ENCODE measurements at places on chromosomes 7 and 10.

DNA sequence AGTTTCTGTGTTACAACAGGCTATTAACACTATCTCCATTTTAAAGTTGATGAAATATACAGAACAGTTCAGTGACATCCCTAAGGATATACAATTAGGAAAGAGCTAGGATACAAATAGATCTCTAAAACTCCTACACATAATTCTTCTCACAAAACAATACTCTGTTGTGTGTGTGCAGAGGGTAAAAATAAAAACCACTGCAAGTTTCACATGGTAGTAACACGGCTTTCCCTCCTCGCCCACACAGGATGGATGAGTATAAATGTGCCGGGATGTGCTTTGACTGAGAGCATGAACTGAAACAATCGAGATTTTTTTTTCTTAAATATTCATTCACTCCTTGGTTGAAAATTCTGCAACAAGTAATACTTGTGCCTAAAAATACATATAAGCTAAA lies 131.5 kb upstream of the C1QL3 start:
- no peak for DNase-seq

DNA sequence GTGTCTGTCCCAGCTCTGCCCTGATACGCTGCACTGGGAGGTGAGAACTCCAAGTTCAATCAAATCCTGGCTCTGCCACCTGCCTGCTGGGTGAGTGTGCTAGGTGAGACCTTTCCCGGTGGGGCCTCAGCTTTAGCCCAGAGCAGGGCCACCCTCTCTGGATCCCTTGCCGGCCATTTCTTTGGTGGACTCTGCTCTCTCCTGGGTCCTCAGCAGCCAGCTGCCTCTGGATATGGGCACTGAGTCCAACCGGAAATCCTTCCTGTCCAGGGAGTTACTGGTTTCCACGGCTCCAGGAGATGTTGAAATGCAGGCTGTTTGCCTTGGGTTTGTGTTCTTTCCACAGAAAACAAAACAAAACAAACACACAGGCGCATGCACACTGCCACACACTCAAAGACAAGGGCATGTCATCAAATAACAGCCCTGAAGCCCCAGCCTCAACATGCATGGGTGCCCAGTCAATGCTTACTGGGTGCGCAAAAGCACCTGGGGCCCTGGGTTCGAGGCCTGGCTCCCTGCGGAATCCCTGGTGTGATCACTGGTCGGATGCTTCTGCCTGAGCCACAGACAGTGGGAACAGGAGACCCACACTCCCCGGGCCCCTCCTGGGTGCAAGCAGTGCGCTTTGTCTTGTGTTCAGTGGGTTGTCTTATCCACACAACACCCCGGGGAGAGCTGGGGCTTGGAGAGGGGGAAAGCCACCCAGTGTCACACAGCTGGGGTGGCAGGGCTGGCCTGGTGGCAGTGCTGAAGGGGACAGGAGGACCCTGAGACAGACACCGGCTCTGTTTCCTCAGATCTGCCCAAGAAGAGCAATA lies 33.1 kb downstream of the PPIF start:
- no peak for DNase-seq

DNA sequence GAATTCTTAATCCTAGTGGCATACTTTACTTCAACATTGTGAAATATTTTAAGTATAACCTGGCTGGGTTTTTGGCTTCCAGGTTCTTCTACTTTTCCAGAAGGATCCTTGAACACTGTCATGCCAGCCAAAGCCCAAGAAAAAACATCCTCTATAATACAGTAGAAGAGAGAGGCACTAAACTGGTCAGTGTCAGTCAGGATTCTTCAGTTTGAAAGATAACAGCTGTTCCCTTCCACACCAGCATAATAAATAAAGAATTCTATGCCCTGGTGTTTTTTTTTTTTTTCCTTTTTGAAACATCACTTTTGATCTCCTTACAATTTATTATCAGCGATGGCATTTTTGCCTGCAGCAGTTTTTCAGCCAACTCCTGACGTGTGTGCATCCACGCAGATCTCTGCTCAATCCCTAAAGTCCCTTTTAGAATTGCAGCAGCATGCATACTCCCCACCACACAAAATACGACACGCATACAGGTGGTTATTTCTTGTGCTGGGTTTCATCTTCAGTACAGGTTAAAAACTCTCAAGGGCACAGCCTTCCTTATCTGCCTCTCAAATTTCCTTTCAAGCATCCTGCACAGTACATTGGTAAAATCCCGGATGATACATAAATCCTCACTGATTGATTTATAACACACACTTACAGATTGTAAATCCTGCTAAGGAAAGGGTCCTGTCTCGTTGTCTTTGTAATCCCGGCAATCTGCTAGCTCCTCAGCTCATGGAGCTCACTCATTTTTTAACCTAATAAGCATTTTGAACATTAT lies 100.2 kb downstream of the TPK1 start:
- no peak for DNase-seq

- DNase-seq, result no peak
These were observed 286.4 kb upstream of the HGF start for GRCh38 chr7:82056282-82056681.

- DNase-seq, result peak; percentile 58
These were observed 97.2 kb upstream of the GNA12 start for GRCh38 chr7:2941216-2941859.

GRCh38 chr7:35988818-35989217 lies 164.2 kb upstream of the EEPD1 start:
- DNase-seq, result no peak

- DNase-seq, result no peak
These were observed 901.7 kb downstream of the KCNMA1 start for GRCh38 chr10:76735866-76736265.

DNA sequence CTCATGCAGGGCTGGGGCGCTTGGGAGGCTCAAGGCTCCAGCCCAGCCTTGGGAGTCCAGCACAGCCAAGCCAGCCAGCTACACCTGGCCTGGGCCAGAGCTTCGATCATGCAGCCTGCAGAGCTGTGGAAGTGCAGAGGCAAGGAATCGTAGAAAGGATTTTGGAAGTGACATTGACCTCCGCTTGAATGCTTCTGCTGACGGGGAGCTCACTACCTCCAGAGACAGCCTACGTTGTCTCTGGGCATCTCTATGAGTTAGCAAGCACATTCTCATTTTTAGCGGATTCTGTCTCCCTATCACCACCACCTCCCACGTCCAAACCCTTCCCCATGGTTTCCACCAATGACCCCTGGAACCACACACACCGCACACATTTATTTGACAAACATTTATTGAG lies 88.5 kb downstream of the MICALL2 start:
- DNase-seq, result no peak

GRCh38 chr10:121873236-121873635 lies 54.6 kb downstream of the ATE1 start:
- DNase-seq, result no peak

- DNase-seq, result no peak
These were observed 321.0 kb upstream of the TPK1 start for GRCh38 chr7:145156834-145157233.

GRCh38 chr7:46756996-46757395 lies 824.9 kb downstream of the TNS3 start:
- DNase-seq, result no peak

- no peak for DNase-seq
These were observed 7.9 kb upstream of the TAF3 start for GRCh38 chr10:7810443-7810842.

DNA sequence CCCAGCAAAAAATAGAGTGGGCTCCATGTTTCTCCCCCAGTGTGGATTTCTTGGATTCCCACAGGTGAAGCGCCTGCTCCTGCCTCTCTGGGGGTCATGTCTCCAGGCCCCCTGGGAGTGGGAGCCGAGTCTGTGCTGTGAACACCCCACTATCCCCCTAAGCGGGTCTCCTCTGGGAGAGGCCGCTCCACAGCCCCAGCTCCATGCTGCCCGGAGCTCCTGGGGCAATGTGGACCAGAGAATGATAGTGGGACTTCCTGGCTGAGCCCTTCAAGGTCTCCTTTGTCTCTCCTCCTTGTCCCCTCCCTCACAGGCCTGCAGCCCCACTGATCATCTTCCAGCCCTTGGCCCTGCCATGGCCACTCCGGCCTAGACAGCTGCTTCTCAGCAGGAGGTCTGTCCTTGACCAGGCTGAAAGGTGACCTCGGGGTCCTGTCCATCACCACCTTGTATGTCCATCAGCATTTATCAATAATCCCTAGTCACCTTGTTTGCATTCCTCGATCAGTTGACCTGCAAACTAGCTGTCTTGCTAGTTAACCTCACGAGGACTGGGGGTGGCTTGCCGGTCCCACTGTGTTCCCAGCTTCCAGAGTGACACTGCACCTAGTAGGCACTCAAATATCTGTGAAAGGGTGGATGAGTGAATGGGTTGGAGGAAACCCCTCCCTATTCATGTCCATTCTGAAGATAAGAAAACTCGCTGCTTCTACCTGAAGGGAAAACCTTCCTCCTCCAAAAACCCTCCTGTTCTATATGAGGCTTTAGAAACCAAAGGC lies 776 bp upstream of the CALML3 start:
- no peak for DNase-seq

GRCh38 chr7:92614660-92615174 lies 24.5 kb upstream of the FAM133B start:
- DNase-seq, result no peak

DNA sequence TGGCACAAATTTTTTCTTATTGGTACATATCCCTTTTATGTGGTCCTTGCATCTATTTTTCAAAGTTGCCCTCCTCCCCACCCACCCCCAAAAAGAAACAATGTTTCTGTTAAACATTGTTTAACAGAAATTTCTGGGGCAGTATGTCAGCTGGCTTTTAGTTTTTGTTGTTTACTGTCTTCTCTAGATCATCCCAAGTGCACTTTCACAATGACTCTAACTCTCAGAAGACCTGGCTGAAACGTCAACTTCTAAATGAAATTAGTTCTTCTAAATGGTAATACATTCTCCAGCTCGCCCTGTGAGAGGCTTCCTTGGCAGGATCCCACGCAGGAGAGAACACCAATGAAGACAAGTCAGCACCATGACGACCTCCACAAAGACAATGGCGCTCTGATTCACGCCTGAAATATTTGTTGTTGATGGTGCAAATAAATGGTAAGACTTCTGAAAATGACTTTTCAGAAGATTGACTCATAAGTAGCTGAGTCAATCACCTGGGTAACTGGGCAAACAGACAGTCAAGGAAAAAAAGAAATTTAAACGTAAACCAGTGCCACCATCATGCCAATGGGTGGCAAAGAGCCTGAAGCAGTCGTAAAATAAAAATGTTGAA lies 293.7 kb downstream of the FZD1 start:
- no peak for DNase-seq

DNA sequence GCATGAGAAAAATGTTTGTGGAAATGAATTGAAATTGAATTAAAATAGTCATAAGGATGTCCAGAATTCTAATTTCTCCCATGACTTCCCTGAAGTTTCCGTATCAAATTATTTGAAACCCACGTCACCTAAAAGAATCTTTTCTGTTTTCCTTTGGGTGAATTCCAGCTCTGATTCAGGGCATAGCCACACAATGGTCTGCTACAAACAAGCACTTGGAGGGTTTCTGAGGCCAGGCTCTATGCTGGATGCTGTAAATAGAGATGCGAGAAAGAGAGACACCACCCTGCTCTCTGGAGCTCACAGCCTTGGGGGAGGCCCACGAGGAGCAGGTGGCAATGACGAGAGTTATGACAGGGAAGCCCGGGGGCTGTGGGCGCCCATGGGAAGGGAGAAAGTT lies 33.6 kb downstream of the GHRHR start:
- DNase-seq, result no peak

DNA sequence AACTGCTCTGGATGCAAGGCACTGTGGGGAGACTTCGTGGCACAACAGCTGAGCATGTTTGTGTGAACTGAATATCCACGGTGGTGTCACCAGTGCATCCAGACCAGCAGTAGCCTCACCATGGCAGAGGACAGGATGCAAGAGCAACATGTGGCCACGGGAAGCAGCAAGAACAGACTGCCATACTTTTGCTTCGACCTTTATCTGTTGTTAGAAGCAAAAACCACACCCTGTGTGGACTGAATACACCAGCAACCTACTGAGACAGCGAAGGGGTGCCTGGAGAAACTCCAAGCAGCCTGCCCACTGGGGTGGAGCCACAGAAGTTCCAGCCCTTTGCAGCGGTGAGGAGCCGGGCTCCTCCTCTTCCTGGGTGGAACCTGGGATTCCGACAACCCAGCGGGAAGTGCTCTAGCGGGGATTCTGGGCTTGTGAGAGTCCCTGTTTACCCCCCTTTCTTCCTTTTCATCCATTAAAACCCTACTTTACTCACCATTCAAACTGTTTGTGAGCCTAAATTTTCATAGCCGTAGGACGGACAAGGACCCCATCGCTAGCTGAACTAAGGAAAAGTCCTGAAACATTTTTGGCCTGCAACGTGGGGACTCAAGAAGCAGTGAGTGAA lies 584.9 kb downstream of the GRM8 start:
- no peak for DNase-seq

- no peak for DNase-seq
These were observed 314.1 kb downstream of the LRRTM3 start for GRCh38 chr10:67239864-67240497.

GRCh38 chr7:13035233-13035632 lies 347.8 kb downstream of the ARL4A start:
- peak; percentile 2 for DNase-seq

DNA sequence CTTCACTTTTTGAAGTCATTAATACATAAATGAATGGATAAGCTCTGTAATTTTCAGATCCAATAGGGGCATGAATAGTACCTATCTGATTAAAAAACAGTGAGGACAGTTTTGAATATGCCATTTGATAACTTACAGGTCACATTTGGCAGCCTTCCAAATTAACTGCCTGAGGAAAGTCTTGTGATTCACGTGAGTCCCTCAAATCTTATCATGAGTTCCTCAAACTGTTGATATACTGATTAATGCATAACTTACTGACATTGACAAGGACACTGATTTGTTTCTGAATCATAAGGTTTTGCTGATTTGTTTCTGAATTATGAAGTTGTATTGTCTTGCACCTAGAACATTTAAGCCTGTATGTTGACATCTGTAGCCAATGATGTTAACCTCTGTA lies 55.1 kb downstream of the ANKMY2 start:
- DNase-seq, result no peak

DNA sequence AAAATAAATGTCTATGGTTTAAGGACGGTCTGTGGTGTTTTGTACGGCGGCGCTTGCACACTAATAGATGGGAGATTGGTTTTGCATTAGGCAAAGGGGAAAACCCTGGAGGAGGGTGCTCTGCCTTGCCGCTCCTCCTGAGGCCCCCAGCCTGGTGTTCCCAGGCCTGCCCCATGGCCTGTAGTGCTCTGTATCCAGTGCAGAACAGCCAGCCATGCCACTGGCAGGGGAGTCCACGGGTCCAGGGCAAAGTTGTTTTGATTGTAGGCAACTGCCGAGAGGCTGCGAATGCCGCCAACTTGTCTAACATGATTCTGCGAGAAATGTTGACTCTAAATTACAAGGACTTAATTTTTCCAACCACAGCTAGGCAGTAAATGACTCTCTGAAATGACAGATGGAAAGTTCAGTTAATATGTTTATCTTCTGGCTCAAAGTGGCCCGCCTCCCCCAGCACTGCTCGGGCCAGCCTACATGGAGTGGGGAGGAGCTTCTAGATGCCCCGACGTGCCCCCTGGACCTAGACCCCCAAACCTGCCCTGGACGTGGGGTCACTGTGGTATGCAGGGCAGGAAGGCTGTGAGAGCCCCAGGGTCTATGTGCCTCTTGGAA lies 104.6 kb upstream of the GDF10 start:
- no peak for DNase-seq
